Activated naive CD4-positive, alpha-beta T cell treated with anti-CD3 and anti-CD28 coated beads, Interleukin-2, amount 50 U/mL, for 16 hours (primary cell): ENCODE measurements at places on chromosomes 11 and 22.

DNA sequence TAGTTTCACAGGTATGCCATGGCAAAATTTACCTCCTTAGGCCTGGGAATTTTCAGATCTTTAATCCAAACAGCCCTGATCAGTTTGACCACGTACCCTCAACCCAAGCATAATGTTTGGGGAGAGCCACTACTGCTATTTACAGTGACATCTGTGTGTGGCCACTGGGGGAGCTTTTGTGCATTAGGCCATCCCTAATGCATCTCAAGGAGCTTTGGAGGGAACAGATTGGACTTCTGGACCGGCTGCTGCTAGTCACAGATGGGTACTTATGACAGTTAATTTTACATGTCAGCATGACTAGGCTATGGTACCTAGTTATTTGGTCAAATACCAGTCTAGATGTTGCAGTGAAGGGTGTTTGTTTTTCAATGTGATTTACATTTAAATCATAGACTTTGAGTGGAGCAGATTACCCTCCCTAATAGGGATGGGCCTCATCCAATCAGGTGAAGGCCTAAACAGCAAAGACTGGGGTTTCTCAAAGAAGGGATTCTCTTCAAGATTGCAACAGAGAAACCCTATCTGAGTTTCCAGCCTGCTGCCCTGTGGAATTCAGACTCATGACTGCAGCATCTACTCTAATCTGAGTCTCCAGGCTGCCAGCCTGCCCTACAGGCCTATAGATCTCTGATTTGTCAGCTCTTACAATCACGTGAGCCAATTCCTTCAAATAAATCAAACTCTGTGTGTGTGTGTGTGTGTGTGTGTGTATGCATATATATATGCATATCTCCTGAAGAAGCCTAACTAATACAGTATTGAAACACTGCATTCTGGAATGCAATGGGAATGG lies 38.0 kb upstream of the GALNT18 start:
- DNase-seq = no peak

DNA sequence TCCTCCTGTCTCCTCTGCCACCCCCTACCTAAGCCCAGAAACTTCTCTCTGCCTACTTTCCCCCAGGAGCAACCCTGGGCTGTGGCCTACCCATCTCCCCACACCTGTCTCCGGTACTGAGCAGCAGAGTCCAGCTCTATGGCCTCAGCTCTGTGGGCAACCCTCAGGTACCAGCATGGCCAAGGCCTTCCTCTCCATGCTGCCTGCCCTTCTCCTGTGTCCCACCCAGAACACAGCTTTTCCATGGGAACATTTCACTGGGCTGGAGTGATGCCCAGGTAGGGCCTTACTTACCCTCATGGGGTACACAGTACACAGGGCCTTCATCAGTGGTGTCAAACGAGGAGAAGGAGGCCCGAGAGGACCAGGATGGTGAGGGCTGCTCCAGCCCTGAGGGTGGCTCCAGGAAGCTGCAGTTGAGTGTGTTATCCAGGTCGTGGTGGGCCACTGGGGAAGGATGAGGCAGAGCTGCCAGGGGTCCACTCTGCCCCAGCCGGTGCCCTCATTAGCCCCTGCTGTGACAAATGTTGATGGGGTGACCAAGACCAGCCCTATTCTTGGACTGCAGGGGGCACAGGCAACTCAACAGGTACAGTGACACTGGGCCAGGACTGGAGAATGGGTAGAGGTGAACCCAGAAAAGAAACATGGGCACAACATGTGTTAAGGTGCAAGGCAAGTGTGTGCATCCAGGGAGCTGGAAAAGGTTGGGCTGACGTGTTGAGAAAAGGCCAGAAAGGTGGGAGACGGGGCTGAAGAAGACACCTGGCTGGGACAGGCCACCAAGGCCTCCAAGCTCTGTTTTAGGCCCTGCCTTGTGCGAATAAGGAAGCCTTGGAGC lies 10.3 kb downstream of the SCARF2 start:
- no peak for DNase-seq

DNA sequence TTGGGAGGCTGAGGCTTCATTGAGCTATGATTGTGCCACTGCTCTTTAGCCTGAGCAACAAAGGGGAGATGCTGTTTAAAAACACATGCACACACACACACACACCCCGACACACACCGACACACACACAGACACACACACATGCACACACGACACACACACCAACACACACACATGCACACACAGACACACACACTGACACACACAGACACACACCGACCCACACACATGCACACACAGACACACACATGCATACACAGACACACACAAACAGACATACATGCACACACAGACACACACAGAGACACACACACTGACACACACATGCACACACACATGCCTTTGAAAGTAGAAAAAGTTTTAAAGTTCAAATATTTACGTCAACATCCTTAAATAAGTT lies 5.5 kb upstream of the LTO1 start:
- DNase-seq = no peak

GRCh38 chr11:45500451-45500850 lies 165.0 kb downstream of the CHST1 start:
- no peak for DNase-seq

- DNase-seq = no peak
Measured at GRCh38 chr22:18109410-18110193, 1.0 kb upstream of the TUBA8 start.

DNA sequence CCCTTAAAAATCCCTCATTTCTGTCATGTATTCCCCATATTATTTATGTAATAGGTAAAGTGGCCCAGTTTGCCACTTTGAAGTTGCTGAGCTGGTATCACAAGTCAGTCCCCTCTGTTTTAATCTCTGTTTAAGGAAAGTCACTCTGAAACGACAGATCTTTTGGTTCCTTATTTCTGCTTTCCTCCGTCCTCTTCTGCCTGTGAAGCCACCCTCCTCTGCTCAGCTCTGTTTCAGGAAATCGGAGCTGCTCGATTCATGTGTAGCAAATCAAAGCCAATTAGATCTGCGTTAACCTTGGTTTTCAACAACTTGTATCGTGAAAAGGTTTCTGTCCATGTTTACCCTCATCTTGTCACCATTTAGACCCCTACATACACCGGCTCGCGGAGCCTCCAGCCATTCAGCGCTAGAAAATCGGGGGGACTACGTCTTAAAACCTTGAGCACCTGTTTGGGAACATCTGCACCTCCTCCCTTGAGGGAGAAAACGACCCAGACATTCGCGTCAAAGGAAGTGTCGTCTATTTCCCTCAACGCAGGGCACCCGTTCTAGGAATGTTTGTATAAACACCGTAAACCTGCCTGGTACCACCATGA lies 576 bp upstream of the SC5D start:
- DNase-seq = no peak

GRCh38 chr11:11534981-11535380 lies 86.8 kb downstream of the GALNT18 start:
- DNase-seq = no peak

DNA sequence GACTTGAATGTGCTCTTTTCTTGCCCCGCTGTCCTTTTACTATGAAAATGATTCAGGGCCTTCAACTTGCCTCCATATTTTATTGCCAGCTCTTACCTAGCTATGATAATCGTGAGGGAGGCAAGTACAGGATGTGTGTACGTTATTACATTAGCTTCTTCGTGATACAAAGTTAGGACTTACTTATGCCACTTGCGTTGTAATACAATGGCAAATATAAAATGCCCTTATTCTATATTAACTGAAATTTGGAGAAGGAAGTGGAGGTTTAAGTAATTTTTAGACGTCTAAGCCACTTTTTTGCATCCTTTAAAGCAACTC lies 10.8 kb upstream of the CCT8L2 start:
- DNase-seq = no peak

DNA sequence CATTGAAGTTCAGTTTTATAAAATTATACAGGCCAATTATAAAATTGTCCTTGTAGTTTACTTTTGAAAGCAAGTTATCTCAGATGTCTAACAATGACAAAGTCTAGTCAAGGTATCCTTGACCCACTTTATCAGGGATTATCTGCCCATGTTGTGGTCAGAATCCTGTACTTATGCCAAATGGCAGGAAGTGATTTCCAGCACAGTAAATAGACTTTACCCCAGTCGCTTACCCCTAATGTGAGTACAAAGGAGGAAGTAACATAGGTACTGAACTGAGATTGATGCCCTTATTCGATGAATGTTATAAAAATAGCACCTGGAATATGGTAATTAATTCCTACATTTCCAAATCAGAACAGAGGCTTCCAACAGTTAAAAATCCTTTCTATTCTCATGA lies 355.7 kb downstream of the CNTN5 start:
- DNase-seq = no peak

DNA sequence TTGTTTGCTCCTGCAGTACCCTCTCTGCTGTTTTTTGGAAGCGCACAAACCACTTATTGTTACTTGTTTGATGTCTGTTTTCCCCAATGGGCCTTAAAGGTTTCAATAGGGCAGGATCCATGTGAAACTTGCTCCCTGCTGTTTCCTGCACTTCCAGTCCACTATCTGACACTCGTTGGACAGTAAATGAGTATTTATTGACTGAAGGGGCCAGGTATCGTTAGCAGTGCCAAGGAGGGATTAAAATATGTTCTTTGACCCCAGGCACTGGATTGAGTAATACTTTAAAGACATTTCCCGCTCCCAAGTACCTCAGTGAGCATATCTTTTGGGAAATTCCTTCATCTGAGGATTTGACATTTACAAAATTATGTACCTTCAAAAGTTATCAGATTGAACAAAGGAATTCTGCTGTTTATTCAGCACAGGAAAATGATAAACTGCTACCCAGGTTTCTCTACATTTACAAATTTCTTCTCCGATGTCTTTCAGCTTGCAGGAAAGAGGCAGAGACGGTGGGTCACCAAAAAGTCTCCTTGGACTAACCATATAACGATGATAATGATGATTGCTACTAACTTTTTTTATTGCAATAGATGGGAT lies 23.3 kb upstream of the OR9Q2 start:
- DNase-seq = no peak

DNA sequence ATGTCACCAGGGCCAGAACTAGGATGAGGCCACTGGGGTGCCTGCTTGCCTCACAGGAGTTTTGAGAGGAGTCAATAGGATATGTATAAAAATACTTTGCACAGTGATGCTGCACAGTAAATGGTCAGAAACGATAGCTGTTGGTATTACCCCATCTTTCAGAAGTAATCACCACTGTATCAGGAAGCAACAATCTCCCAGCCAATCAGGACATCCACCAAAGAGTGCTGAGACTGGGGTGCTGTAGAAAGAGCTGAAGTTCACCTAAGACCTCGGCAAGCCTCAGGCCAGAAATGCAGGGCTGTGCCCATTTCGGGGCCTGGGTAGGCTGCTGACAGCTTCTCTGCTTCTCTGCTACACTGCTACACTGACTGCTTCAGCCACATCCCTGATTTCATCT lies 17.4 kb downstream of the LMO2 start:
- DNase-seq = no peak

DNA sequence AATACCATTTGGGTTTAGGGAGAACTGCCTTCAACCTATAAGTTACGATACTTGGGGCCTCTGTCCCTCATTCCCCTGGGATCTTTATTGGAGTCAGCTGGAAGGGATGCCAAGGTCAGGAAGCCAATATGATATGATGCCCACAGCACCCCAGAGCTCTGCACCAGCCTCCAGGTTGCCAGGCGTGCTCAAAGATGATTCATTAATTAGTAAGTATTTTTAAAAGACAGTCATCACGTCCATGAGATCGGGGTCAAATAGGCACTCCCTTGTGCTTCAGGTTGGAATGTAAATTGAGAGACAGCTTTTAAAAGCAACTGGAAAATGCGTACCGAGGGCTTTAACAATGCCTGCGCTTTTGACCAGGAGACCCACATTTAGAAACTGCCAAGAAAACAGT lies 57.0 kb upstream of the CD5 start:
- no peak for DNase-seq

- no peak for DNase-seq
Measured at GRCh38 chr11:2976294-2977063, 15.7 kb downstream of the NAP1L4 start.

GRCh38 chr11:15888556-15889345 lies 467.6 kb downstream of the SOX6 start:
- no peak for DNase-seq

DNA sequence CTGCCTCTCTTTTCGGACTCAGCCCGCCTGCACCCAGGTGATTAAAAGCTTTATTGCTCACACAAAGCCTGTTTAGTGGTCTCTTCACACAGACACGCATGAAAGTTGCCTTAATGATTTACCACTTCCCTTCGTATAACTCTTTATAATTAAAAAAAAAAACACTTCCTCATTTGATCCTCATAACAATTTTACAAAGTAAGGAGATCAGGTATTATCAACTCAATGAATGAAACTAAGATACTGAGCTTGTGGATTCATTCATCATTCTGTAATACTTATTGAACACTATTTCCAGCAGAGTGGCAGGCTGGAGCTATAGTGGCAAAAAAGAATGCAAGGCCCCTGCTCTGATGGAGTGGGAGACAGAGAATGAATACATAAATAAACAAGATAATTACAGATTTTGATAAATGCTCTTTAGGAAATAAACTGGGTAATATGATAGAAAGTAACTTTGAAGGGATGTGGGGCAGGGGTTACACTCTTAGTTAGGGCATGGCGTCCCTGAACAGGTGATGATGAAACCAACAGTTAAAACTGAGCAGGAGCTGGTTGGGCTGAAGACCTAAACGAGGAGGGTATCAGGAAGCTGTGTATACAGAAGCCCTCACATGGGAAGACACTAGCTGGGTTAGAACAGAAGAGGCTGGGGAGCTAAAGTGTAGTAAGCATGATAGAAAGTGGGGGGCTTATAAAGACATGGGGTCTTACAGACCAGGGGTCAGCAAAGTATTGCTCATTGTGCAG lies 5.4 kb upstream of the CRTAM start:
- DNase-seq = no peak

- no peak for DNase-seq
Measured at GRCh38 chr11:113644605-113645004, 61.5 kb downstream of the TMPRSS5 start.

DNA sequence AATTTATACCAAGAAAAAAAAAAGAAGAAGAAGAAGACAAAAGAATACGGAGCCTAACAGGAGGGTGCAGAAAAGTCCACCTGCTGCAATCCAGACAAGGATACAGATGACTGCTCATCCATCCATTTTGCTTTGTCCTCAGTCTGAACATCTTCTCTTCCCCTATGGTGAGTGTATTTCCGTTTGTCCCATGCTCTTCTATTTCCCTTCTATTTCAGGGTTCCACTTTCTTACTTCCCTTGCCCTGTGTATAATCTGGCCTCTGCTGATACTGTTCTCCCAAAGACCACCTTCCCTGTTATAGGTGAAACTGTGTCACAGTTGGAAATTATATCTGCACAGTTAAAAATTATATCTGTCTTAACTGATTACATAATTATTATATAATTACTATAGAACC lies 48.7 kb upstream of the USP47 start:
- no peak for DNase-seq
